GM12891 (cell line): ENCODE measurements at places on chromosomes 2 and 18.

DNA sequence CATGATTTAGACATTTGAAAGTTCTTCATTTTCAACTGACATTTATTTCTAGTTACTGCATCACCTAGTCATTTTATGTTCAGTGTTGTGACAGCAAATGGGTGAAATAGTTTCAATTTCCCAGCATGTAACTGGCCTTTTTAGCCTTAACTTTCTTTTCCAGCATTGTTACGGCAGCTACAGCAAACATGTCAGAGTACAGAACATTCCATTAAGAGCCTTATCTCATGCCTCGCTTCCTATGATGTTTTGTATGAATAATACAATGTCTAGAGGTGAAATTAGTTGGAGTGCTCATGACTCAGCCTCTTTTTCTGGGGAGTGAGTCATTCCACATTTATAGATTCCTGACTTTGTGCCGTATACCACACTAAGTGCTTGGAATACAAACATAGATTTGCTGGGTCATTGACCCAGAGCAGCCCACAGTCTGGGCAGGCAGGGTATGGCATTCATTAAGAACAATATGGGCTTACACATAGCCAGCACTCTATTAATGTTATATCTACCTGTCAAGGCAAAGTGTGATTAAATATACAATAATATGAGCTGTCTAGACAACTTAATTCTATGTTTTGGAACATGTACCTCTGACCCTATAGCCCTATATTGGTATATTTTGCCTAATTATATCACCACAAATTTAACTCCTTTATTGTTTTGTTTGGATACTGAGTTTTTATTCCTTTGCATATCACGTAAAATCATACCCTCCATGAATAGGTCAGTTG is 72.2 kb downstream of the MAP2 start:
- DNase-seq: no peak

DNA sequence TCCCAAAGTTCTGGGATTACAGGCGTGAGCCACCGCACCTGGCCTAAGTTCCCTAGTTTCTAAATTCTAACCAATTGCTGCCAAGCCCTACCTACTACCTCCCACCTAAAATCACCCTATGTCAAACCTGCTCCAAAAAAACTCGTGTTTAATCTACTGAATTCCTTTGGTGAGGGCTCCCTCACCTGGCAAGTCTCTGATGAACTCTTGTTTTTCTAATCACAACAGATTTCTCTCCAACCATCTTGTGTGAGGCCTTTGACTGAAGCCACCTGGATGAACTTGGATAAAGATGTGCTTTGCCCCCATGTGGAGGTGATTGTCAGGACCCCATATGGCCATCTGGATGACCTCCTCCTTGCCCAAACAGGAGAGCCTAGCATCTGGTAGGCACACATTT is 17.4 kb upstream of the SLC35G4 start:
- DNase-seq: no peak

- DNase-seq: no peak
Observed at GRCh38 chr2:29130295-29130694, 15.1 kb downstream of the CLIP4 start.

- DNase-seq: no peak
Observed at GRCh38 chr2:113054066-113054465, 1.4 kb upstream of the IL36B start.

- DNase-seq: no peak
Observed at GRCh38 chr18:73688851-73689711, 458.6 kb downstream of the FBXO15 start.

DNA sequence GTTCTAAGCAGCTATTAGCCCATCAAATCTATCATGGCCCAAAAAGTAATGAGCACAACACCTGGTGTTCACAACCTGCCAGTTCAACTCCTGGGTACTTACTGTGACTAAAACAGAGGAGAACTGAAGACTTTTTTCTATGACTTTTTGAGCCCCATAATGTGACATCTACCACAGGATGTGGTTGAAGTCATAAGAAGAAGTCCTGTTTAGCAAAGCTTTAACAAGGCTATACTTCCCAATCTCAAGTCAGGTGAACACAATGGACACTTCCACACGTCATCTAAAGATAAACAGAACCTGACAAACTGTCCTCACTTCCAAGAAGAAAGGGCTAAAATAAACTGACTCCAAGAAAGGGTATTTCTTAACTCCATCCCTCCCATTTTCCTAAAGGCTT is 138.8 kb downstream of the ATAD2B start:
- peak; percentile 6 for DNase-seq
